ENCODE measurements at places on chromosomes 3 and 15.

GRCh38 chr3:59321881-59322540 is 272.2 kb upstream of the CFAP20DC start:
- DNase-seq, result no peak

DNA sequence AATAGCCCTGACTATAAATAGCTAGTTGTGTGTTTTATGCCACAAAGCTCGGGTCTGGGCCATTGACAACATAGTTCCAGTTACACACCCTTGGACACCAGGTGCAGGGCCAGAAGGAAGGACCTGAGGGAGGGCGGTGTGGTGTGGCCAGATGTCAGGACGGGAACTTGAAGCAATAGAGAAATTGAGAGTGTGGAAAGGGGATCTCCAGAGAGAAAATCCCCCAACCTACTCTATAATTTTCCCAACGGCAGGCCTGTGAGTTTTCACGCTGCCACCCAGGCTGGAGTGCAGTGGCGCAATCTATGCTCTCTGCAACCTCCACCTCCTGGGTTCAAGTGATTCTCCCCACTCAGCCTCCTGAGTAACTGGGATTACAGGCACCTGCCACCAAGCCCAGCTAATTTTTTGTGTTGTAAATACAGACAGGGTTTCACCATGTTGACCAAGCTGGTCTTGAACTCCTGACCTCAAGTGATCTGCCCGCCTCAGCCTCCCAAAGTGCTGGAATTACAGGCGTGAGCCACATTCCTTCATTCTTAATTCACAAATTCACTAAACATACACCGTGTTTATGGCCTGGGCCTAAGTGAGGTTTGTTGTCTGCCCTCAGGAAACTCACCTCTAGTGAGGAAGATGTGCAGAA is 70.8 kb upstream of the KLF13 start:
- no peak for DNase-seq

- peak; percentile 46 for DNase-seq
These were observed 1.7 kb downstream of the B3GNT5 start for GRCh38 chr3:183254487-183255347.

GRCh38 chr15:100092034-100092433 is 249.7 kb downstream of the ADAMTS17 start:
- DNase-seq, result no peak

GRCh38 chr3:124352149-124352539 is 360.2 kb upstream of the ROPN1 start:
- DNase-seq, result no peak

DNA sequence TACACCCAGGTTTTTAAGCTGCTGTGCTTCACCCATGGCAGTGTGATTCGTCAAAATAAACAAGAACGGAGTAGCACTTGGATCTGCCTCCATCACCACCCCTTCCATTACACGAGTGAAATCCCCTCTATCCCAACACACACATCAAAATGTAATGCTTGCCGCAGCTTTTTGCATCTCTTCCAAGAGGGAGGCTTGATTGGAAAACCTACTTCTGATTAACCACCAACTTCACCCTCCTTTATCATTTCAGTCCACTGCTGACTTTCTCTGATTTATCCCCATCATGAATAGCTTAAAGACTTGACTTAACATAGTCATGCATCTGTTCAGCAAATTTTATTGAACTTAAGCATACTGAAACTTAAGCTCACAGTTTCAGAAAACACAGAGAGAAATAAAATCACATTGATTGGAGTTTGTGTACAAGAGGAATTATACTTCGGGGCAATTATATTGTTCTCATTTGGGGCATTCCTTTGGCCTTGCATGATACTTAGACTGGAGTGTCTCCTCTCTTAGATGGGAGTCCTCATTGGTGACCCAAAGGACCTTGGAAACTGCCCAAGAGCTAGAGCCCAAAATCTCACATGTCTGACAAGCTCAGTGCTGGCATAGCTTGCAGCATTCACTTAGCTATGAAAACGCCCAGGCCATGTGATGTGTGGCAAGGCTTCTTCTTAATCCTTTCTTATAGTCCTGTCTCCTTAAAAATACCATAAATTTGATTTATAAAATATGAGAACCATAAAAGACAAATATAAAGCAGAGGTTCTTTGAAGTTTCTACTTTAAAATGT is 124.3 kb upstream of the UMPS start:
- DNase-seq, result no peak

- DNase-seq, result no peak
These were observed 2.5 kb upstream of the SLC38A3 start for GRCh38 chr3:50202353-50203112.

- no peak for DNase-seq
These were observed 69.0 kb upstream of the LARS2 start for GRCh38 chr3:45319231-45319995.

GRCh38 chr3:50365080-50365841 is 5.9 kb upstream of the TMEM115 start:
- no peak for DNase-seq

DNA sequence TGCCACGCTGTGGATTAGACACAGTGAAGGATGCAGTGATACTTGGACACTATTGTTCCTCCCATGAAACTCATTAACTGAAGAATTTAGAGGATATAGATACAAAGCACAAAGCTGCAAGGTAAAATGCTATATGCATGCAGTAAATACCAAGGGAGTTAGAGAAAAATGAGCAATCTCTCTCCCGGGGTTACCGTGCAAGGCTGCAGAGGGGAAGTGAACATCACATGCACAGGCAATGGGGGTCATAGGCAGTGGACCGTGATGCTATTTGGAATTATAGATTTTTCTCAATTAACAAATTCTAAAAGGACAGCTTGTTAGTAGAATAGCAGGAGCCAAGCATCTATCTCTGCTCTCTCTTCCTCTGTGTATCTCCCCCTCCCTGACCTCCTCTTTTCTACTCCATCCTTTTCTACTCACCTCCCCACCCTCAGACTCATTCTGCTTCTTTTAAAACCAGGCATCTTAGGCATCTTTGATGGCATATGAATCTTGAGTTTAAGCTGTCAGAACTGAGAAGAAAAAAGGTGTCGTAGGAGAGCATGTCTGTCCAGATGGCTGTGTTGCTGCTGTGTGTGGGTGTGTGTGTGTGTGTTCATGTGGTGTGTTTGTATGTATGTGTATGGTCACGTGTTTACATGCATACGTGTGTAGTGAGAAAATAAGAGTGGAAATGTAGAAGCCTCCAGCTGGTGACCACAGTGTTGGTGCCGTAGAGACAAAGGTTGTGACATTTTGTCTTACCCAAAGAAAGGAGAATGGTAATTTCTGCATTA is 339.0 kb downstream of the EPHB1 start:
- DNase-seq, result no peak

DNA sequence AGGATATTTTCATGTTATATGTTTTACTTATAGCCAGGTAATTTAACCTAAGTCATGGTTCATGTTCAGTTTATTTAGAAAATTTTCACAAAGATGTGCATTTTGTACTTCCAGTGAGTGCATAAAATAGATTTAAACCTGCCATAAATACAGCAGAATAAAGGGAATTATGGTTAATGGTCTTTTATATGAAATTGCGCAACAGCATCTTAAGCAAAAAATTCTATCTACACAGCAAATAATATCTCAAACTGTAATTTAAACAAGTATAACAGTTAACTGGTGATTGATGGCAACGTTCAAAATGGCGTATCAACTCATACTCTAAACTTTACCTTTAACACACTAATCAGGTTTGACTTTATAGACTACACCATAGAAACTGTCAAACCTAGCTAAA is 97.6 kb downstream of the ROBO1 start:
- DNase-seq, result no peak

- DNase-seq, result no peak
These were observed 355.3 kb upstream of the SLCO3A1 start for GRCh38 chr15:91498046-91498748.

DNA sequence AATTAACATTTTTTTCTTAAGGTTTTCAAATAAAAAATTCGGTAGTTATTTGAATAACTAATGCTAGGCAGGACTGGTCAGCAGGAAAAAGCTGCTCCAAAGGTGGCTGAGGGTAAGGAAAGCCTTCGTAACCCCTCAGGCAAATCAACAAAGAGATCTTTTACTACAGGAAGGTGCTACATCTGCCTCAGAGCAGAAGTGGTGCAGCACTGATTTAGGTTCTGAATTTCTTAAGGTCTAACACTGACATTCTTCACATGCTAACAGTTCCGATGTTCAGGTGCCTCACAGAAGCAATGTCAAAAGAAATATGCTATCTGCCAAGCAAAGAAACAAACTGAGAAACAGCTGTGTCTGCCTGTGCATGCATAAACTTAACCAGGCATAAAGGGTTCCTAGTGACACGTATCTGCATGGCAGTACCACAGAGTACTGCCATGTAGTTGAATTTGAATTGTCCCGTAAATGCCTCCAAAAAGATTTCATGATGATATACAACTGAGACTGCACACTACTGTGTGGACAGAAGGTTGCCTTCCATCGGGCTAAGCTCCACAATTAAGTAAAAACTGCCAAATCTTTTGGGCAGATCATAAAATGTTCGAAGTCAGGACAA is 275.0 kb upstream of the NSMCE3 start:
- DNase-seq, result no peak

DNA sequence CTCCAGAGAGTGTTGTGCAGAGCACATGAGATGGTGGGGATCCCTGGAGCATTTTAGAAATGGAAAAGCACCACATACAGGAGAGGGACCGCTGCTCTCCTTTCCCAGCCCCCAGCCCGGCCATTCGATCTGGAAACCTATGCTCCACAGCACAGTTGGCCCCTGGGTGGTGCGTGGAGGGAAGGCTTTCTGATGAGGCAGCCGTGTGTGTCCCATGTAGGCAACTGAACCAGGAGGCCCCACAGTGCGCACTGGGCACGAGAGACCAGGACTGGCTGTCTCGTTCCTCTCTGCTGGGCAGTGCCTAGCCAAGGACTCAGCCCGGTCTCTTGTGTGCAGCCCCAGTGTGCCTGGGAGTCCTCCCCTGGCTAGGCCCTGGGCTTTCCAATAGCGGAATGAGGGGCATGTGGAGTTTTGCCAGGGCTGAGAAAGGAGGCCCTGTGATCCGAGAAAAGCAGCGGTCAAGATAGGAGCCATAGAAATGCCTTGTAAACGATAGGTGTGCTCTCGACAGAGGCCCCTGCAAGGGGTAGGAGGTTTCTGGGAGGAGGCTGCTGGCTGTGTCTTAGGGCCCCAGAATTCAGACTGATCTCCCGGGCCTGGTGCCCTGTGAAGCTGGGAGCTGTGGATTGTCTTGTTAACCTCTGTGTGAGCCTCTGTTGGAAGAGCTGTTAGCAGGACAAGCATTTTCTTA is 39.0 kb downstream of the CHDH start:
- no peak for DNase-seq

GRCh38 chr3:47251689-47252088 is 30.9 kb downstream of the KIF9 start:
- DNase-seq, result no peak

DNA sequence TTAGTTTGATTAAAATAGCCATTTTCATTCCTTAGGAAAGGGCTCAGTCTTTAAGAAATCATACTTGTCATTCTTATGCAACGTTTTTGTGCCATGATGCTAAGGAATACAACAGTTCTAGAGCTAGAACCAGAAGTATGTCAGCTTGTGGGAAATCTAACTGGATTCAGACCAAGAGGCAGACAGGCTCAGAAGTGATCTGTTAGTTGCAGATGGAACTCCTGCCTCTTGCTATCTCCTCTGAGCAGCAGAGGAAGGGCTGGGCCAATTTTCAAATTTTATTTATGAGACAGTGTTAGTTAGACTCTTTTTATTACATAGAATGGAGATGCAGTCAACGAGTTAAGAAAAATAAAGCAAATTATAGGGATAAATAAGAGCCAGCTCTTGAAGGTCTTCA is 48.5 kb upstream of the RYR3 start:
- DNase-seq, result no peak

- peak; percentile 82 for DNase-seq
These were observed 11.6 kb upstream of the ZXDC start for GRCh38 chr3:126487151-126487771.

- no peak for DNase-seq
These were observed 108.8 kb upstream of the CCDC54 start for GRCh38 chr3:107268469-107268868.

DNA sequence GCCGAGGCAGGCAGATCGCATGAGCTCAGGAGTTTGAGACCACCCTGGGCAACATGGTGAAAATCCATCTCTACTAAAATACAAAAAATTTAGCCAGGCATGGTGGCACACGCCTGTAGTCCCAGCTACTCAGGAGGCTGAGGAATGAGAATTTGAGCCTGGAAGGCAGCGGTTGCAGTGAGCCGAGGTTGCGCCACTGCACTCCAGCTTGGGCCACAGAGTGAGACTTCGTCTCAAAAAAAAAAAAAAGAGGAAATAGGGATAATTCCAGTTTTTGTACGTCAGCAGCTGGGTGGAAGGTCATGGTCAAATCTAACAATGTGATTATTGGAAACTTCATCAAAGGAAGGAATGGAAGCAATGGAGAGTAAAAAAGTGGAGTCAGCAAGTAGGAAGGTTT is 3.1 kb downstream of the CMC1 start:
- DNase-seq, result no peak

DNA sequence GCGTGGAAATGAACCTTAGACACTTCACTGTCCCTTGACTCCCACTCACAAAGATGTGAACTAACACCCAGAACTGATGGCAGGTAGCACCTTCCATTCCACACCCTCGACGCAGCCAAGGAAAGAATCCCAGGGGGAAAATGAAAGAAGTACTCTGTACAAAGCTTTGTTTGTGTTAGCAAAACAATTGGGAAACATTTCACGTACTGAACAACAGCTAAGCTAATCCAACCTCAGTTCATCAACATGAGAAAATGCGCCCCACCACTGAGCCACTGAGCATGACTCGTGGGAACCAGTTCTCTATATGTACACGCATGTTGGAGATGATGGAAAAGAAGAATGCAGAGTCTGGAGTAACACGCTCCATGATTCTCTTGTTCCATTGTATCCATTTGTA is 32.0 kb downstream of the CORO2B start:
- no peak for DNase-seq

DNA sequence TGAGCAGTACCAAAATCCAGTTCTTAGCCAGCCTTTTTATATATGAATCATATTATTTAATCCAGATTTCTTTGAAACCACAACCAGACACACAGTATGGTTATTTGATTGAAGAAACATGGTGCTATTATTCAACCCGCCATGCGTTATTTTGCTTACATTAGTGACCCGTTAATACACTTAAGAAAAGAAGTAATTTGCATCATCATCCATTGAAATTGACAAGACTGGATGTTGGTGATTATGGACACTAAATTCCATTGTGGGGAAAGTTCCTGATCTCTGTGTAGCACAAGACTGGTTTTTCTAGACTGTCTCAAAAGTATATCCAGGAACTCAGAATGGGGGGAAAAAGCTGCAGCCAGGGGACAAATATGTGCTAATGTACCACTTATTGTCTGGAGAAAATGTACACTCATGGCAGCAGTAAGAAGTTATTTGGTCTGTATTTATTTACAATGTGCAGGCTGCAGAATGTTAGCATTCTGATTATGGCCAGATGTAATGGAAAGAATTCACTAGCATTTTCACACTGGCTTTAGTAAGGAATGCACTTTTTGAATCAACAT is 80.3 kb downstream of the FILIP1L start:
- no peak for DNase-seq

DNA sequence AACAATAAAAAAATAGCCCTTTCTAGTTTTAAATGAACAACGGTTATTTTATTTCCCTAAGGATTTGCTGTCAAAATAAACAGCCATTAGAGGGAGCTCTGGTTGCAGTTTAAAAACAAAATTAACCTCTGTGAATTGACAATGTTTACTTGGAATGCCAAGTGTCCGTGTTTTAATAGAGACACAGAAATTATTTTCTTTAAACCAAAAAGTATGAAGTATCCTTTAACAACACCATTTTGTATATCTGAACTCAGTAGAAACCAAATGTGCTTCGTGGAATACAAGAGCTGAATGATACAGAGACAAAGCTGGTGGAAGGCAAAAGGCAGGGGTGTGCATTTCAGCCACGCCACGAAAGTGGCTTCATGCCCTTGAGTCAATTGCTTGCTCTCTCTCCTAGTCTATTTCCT is 74.4 kb downstream of the MOBP start:
- DNase-seq, result no peak

All from HT1080 (cell line).